ENCODE measurements at places on chromosomes 6 and 20.

DNA sequence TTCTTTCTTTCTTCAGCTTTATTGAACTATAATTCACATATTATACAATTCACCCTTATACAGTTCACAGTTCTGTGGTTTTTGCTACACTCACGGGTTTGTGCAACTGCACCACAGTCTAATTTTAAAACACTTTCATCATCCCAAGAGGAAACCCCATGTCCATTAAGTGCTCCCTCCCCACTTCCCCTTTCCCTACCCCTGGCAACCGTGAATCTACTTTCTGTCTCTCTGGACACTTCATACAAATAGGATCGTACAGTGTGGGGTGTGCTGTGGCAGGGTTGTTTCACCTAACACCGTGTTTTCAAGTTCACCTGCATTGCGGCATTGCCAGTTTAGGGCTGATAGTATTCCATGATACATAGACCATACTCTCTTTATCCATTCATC lies 118.8 kb downstream of the PHACTR3 start:
- no peak for DNase-seq

DNA sequence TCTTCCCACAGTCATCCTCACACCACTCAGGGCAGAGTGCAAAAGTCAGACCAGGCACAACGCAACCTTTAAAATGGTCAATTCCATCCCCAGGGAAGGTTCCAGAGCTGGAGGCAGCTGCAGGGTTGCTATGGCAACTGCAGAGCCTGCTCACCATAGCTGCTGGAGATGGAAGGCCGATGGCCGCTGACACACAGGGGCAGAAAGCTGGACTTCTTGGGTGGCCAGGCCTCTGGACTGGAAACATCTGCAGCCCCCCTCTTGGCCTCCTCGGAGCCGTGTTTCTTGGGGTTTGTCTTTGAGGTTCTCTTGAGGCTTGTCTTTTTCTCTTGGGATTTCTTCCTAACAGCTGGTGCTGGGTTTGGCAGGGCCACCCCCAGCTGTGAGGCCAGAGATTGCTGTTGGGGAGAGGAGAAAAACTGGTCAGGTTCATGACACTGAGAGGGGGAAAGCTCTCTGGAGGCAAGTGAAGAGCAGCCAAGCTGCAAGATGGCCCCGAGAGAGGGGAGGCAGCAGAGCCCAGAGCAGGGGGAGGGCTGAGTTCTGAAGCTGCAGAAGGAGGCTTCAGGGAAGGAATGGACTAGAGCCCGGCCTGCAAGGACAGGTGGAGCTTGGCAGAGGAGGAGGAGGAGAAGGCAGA lies 10.2 kb downstream of the BNIP5 start:
- no peak for DNase-seq

DNA sequence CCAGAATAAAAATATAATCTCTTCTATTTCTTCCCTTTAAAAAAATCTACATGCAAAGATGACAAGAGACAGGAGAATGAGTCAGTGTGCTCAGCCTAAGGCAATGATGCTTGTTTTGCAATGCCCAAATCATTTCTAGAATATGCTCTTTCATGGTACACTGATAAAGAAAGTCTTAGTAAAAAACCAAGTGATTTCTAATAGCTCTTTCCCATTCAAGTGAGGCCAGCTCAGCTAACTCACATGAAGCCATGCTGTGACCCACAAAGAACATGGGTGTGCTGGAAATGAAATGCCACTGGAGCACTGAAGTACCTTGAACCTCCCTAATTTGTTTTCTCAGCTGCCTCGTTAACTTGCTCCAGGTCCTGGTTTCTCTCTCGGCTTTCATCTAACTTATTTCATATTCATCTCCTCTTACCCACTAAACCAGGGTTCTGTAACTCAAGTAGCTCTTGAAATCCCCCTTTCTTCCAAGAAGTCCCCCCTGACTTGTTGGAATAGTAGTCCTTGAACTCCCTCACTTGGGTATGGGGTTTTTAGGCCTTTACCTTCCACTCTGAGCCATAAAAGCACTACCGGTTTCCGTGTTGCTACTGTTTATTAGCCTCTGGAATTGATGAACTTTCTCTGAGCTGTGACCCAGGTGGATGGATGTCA lies 92.7 kb downstream of the IRF4 start:
- peak; percentile 30 for DNase-seq

DNA sequence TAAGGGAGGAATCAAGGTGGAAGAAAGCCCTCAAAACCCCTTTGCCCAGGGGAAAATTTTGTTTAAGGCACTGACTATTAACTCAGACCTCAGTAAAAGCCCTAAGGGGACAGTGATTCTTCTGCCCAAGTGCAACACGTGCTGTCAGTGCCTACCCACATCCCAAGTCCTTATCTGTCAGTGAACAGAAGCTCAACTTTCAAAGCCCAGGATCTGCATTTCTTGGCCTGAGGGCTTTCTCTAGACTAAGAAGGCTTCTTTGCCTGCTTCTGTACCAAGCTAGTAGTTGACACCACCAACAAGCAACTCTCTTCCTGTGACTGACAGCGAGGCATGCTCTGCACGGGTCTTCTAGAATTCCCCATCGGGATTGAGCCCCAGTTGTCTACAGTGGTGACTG lies 416.0 kb upstream of the SPTLC3 start:
- DNase-seq = no peak

DNA sequence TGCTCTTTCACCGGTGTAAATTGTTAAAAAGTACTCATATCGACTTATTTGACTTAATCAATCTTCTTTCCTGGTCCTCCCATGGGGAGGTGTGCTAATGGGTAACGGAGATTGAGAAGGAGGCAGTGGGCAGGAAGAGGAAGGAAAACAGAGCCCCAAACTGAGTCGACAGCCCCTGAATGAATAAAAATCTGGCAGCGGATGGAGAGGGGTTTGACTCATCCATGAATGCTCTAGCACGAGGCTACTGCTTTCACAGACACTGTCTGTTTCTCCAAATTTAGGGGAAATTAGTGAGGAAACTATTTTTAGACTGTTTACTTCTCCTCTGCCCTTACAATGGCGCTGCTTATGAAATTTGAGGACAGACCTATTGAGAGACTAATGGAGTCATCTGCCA lies 142.2 kb upstream of the ATXN1 start:
- peak; percentile 30 for DNase-seq

DNA sequence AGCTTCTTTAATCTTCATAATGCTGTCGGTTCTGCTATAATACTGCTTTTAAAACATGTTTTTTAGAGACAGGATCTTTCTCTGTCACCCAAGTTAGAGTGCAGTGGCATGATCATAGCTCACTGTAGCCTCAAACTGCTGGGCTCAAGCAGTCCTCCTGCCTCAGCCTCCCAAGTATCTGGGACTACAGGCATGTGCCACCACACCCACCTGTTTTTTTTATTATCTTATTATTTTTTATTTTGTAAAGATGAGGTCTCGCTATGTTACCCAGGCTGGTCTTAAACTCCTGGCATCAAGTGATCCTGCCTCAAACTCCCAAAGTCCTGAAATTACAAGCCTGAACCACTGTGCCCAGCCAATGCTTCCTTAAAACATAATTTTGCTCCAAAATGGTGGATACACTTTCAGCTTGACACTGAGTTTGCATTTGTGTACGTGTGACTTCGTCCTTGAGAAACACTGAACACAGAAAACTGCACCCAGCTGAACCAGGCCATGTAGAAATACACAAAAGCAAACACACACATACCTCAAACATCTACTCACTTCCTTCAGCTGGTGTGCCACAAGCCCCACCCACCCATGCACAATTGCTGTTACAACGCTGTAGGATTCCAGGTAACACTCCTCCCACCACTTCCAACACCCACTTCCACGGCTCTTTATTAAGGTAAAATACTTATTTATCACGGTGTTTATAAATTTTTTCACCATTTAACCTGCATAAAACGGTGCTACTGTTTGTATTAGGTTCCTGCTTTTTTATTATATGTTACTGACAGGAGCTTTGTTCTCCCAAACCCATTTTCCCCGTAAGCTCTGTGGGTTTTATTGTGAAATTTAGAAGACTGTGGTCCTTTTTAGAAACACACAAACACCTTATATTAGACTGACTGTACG lies 109.1 kb downstream of the TSHZ2 start:
- no peak for DNase-seq

- no peak for DNase-seq
These were observed 10.5 kb downstream of the NKX2-2 start for GRCh38 chr20:21503345-21503744.

GRCh38 chr6:6943421-6943820 lies 164.3 kb upstream of the RREB1 start:
- DNase-seq = no peak

DNA sequence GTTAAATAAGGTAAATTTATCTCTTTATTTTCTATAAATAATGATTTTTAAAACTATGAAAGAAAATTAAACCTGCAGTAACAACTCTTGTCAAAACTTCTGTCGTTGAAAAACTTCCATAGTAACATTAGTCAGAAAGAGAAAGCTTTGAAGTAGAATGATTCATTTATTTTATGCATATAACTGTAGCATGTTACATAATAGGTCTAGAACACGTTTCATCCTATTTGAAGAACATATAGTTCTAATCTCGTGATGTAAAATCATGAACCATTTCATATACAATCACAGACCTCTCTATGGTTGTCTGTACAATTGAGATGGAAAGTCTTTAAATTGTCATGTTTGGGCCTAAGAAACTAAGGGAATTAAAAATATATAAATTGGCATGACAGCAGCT lies 61.3 kb upstream of the MYLIP start:
- DNase-seq = no peak

DNA sequence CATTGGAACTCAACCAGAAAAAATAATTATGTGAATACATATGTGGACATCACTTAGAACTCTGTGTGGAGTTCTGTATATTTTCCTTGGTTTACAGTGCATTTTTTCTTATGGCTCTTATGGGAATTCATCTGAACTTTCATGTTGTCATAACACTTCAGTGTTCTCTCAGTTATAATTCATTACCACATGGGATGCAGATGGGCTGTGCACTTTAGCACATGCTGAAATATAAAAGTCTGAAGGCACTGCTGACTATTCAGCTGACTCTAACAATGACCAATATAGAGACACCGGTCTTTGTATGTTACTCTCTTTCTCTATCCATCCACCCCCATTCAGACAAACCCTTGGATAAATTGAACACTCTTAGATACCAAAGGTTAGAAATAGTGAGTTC lies 29.3 kb downstream of the GRIK2 start:
- no peak for DNase-seq

- DNase-seq = no peak
These were observed 65.7 kb upstream of the DUSP22 start for GRCh38 chr6:226516-227073.

DNA sequence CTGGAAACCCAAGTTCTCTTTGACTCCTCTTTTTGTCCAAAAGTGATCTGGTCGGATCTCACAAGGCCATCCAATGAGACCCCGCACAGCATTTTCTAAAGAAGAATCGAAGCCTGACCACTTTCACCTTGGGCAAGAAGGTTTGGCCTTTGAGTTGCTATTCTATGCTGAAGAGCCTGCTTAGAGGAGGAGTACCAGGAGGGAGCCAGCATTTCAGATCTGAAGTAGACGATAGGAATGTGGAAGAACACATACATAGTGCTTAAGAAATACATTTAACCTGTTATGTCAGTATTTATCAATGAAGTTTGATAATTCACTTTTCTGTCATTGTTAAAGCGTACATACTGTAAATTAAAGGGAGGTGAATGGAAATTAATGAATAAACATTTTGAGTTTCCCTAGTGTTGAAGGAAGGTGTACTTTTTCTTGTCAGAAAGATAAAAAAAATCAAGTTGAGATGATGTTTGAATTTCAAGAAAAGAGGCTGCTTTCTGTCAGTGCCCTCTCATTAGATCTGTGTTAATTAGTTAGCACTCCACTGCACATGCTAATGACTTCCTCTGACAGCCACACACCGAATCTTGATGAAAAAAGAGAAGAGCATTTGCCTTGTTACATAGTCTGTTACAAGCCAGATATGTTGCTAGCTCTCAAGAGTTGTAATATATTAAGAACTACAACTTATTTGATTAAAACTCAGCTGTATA lies 10.9 kb upstream of the TDRD6 start:
- DNase-seq = no peak

DNA sequence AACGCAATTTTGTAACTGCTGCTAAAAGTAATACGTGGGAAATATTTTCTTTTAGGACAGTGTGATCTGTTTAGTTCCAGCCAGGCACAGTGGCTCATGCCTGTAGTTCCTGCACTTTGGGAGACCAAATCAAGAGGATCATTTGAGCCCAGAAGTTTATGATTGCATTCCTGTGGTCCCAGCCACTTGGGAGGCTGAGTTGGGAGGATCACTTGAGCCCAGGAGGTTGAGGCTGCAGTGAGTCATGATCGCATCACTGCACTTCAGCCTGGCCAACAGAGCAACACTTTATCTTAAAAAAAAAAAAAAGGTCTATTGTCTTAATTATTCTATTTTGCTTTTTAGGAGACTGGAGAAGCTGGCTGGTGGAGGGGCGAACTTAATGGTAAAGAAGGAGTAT lies 101.5 kb downstream of the CD2AP start:
- no peak for DNase-seq

DNA sequence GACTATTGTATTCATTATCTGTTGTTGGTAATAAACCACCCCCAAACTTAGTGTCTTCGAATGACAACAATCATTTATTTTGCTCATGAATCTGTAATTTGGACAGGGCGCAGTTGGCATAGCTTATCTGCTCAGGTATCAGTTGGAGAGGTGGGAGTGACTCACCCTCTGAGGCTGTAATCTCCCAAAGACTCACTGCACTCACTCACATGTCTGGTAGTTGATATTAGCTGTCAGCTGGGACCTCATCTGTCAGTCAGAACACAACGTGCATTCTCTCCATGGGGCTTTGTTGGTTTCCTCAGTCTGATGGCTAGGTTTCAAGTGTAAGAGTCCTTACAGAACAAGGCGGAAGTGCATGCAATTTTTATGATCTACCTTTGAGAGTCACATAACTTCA lies 219.0 kb upstream of the PRND start:
- DNase-seq = no peak

GRCh38 chr6:27205375-27206278 lies 41.9 kb upstream of the PRSS16 start:
- no peak for DNase-seq

GRCh38 chr6:57329933-57330332 lies 12.5 kb downstream of the PRIM2 start:
- DNase-seq = no peak

GRCh38 chr6:162125659-162126058 lies 601.9 kb downstream of the PRKN start:
- DNase-seq = no peak

DNA sequence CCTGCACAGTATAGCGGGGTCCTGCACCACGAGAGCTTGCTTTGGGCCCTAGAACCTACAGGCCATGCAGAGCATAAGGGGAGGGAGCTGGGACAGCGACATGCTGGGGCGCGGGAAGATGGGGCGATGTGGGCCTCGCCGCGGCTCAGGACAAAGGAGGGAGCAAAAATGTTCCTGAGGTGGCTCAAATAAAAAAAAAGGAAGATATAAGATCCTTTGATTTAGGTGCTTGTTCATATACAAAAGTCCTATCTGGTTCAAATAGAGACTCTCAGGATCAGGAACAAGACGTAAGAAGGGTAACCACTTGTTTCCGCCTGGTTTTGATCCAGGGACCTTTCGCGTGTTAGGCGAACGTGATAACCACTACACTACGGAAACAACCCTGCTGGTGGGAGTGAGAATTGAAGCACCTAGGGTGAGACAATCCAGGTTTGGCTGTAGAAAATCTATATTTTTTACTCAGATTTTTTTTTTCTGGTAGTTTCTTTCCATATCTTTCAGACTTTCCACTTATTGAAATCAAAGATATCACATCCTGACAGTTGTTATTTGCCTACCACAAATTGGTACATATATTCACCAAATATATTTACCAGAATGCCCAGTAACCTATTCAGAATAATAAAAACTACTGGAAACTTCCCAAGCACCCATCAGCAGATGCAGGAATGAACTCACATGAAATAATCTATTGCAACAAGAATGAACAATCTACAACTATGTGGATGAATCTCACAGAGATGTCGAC lies 177.9 kb upstream of the ZNF184 start:
- DNase-seq = peak; percentile 26

- DNase-seq = peak; percentile 39
These were observed 3.4 kb upstream of the TNXB start for GRCh38 chr6:32112431-32112980.
